Chondrocyte (in vitro differentiated cells): ENCODE measurements at places on chromosomes 3 and 15.

DNA sequence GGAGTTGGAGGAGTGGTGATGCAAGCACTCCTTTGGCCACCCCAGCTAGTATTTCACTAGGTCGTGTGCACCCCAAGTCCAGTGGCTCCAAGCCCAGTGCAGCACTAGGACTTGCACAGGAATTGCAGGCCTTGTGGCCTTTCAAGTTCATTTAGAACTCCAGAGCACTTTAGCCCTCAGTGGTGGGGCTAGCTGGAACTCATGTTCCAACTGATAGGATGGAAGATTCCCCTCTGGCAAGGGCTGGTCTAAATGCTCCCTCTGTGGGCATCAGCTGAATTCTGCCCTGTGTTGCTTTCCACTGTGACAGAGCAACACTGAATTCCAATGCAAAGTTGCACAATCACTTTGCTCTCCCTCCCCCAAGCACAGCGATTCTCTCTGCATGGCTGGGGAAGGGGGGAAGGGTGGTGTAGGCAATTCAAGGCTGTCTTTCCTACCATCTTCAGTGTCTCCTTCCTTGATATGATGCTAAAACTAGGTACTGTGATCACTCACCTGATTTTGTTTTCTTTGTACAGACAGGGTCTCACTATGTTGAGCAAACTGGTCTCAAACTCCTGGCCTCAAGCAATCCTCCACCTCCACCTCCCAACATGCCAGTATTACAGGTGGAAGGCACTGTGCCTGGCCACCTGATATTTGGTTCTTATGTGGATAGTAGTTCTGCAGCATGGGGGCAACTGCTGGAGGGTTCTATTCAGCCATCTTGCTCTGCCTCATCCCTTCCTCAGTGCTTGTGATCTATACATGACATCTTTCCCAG is 10.3 kb downstream of the USF3 start:
- DNase-seq: no peak

GRCh38 chr3:66200786-66201185 is 20.0 kb upstream of the SLC25A26 start:
- DNase-seq: no peak

- DNase-seq: no peak
These were observed 82.2 kb upstream of the CBLB start for GRCh38 chr3:105950881-105951600.

DNA sequence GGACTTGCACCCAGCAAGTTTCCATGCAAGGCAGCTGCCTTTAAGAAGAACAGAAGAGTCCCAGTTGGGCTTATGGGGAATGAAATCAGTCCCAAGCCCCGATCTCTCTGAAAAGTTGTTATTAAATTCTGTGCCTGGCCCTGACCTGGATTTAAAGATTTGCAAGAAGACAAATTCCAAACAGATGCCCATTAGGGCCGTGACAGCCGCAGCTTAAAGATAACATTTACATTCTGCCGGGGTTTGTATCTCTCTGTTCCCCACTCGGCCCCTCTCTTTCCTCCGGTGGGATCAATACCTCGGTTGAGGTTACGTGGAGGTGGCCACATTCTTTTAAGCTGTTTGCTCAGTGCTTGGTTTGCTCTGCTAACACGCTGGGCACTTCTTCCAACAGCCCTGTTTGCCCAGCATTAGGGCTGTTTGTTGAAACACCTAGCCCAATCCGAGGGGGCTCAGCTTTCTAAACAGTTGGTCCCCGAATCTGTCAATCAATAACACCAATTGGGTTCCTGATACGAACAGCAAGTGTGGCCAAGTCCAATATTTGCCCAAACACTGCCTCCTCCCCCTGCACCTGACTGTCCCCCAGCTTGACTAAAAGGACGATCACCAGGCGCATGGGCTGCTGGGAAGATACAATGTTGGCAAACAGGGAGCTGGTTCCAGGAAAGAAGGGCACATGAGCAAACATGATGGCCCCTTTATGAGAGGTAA is 108.6 kb downstream of the RPLP1 start:
- no peak for DNase-seq

DNA sequence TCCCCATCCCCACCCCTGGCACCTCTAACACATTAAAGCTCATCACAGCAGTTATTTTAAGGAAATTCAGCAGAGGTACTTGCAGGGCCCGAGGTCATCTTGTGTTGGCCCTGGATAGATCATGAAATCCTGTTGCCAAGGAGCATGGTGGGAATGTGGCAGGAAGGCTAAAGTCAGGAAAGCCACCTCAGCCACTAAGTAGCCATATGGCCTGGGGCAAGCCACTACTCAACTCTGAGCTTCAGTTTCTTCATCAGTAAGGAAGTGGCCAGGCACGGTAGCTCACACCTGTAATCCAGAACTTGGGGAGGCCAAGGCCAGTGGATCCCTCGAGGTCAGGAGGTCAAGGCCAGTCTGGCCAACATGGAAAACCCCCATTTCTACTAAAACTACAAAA is 55.9 kb downstream of the LIPC start:
- DNase-seq: no peak

GRCh38 chr15:79371591-79371990 is 60.5 kb upstream of the MINAR1 start:
- DNase-seq: no peak

- DNase-seq: no peak
These were observed 384.7 kb downstream of the ZIC1 start for GRCh38 chr3:147793841-147794240.

GRCh38 chr3:76715426-76715825 is 324.5 kb upstream of the ROBO2 start:
- DNase-seq: no peak

DNA sequence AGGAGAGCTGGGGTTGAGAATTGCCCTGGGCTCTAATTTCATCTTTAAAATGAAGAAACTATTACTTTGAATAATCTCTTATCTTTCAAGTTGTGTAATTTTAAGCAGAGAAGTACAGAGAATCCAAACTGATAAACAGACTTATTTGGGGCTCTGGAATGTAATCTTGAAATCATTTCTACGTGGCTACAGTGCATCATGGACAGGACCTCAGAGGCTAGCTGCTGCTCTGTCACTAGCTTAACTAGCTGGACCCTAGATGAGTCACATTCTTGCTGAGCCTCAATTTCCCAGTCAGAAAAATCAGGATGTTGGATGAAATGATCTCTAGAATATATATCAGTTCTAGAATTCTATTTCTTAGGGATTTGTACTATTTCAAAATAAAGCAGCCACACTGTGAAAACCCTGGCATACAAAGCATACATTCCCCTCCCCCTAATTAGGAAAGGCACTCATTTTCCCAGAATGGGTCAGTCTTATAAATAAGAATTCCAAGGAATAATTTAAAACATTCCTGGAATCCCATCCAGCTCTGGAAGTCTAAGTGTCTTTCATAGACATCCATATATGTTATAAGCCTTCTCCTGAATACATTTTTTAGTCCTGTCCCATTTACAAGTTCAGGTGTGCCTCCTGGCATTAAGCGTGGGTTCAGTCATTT is 47.2 kb downstream of the RASGRP1 start:
- no peak for DNase-seq

- no peak for DNase-seq
These were observed 113.5 kb upstream of the BHLHE40 start for GRCh38 chr3:4865714-4866113.

DNA sequence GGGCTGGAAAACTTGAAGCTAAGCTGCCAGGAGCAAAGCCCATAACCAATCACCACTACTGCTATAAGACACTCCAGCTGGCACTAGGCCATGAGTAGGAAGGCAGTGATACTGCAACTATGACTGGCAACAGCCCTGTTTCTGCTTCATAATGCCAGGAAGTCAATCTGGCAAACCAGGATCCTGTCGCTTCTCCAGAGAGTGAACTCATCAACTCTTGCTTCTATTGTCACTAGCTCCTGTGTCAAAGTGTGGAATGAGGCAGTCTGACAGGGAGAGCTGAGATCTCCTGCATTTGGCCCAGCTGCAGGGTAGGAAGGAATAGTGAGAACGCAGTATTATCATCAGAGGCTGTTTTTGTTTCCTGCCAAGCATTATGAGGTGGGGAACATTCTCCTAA is 105.3 kb downstream of the CTNNB1 start:
- no peak for DNase-seq

DNA sequence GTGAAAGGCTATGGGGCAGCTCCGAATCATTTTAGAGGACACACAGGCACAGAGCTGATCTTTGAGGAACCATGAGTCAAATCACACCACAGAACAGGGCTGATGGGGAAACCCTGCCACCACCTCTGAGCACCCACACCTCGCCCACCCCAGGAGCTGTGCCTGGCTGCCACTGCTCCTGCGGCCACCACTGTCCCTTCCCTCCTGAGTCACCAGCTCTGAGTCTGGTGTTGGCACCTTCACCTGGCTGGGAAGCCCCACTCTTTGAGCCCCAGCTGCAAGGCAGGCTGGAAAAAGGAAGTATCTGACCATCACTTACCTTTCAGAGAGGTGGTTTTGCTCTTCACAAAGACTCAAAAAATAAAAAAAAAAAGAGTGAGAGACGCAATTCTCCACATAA is 63.6 kb upstream of the MEF2A start:
- DNase-seq: no peak

- DNase-seq: no peak
These were observed 106.0 kb downstream of the TNIK start for GRCh38 chr3:171354049-171354705.

GRCh38 chr3:55369141-55369847 is 117.8 kb downstream of the WNT5A start:
- DNase-seq: no peak

DNA sequence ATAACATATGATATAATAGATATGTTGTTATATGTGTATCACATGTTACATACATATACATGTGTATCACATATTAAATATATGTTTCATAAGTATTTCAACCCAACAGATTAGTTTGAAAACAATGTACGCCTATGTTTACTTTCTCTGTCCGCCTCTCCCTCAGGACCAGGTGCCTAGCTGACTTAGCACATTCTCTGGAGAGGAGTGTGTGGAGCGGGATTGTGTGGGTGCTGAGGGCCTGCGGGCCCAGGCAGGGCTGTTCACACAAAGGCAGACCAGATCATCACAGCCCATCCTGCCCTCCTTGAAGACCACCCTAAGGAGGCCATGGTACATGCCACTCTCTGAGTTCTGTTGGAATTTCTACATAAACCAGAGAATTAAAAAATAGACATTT is 81.0 kb downstream of the PLXNA1 start:
- no peak for DNase-seq

GRCh38 chr15:90315278-90315982 is 36.7 kb upstream of the ZNF774 start:
- no peak for DNase-seq

DNA sequence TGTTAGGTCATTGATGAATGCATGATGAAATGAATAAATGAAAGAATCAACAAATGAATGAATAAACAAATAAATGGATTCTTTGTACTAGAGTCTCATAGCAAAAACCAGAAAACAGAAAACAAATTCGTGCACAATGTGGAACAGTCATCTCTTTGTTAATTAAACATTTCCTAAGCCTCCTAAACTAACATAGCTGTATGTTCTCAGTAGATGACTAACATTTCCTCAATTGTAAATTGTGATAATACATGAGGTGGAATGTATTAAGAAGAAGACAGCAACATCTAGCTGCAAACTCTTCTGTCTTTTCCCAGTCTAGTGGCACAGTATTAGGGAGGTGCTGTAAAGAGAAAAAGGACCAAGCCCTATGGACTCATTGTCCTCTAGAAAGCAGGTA is 1021.0 kb downstream of the MCTP2 start:
- no peak for DNase-seq

- no peak for DNase-seq
These were observed 28.5 kb upstream of the SLC6A6 start for GRCh38 chr3:14373753-14374376.

- DNase-seq: no peak
These were observed 58.4 kb upstream of the DCUN1D1 start for GRCh38 chr3:183038757-183039156.

- DNase-seq: no peak
These were observed 81.8 kb downstream of the MYH15 start for GRCh38 chr3:108428586-108428985.

DNA sequence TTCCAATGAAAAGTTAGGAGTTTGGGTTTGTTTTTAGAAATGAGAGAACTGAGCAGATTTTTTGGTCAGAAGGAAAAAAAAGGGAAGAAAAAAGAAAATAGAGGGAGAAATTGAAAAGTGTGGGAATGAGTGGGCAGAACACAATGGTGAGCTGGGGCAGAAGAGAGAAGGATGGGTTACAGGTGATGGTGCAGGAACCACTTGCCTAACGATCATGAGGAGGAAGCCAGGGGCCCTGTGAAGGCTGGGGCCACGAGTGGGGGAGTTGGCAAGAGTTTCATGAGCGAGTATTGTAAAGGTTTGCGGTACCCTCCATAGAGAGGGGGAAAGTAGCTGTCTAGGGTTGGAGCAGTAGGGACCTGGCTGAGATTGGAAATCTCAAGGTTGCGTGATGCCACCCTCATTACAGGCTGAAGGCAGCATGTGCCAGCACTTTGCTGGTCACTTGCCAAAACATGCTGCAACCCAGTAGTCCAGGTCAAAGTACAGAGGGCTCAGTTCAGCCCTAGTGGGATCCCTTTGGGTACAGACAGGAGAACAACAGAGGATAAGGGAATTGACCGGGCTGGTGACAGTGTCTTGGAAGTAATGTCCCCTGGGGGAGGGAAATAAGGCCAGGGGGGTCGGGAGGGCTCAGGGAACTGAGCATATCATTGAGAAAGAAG is 6.6 kb downstream of the IVD start:
- DNase-seq: no peak

DNA sequence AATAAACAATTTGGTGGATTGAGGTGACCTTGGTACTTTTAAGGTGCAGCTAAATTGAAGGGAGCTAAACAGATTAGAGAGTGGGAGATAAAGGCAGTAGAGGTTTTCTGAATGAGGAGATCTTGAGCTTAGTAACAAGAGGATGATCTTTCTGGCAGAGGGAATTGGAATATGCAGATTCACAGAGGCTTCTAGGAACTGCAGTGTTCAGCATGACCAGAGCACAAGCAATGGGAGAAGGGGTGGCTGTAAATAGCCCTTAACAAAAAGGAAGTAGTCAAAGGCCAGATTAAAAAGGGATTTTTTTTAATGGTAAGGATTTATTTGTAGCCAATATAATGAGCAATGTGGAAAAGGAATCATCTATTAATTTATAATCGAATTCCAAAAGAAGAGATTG is 5.7 kb upstream of the BNIP2 start:
- DNase-seq: no peak

DNA sequence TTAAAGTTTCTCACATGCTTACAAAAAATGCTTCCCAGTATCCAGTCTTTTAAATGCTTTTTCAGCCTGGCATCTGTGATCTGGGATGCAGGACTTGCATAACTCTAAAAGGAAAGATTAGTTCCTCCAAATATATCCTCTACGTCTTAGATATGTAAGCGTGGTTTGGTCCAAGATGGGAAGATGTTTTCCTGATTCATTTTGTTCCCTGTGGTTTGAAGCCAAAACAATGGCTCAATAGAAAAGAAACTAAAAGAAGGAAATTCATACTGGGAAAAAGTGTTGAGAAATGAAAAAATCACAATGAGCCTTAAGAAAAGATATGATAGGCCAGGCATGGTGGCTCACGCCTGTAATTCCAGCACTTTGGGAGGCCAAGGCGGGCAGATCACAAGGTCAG is 1002.8 kb downstream of the NAALADL2 start:
- DNase-seq: no peak

- DNase-seq: no peak
These were observed 163.4 kb upstream of the PPP2R3A start for GRCh38 chr3:135802171-135802570.

- DNase-seq: no peak
These were observed 923.0 kb downstream of the DIPK2A start for GRCh38 chr3:144894576-144894975.

GRCh38 chr3:42052132-42052483 is 39.0 kb upstream of the TRAK1 start:
- no peak for DNase-seq

- no peak for DNase-seq
These were observed 463.9 kb downstream of the WDR72 start for GRCh38 chr15:53295574-53295973.

- no peak for DNase-seq
These were observed 837.1 kb downstream of the AGBL1 start for GRCh38 chr15:86916671-86917360.
